ENCODE measurements at places on chromosomes 1 and 21. TPM values are rescaled to one million over a fixed set of nuclear protein-coding genes. Genes with fewer than 3 reads are reported as not detected.

DNA sequence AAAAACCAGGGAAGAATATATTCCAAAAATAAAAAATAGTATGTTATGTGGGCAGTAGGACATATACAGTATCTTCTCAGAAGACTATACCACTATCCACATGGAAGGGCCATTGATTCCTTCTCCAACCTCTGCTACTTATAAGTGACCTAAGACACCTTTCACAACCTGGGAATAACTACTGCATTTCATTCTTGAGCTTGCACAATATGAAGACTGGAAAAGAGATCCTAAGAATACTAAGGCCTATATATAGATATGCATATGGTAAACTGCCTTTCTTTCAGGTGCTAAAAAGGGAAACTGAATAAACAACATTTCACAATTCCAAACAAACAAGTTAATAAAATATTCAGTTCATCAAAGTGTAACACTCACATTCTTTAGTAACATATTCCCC is 32.0 kb upstream of the SDC3 start:
- no peak for DNase-seq

DNA sequence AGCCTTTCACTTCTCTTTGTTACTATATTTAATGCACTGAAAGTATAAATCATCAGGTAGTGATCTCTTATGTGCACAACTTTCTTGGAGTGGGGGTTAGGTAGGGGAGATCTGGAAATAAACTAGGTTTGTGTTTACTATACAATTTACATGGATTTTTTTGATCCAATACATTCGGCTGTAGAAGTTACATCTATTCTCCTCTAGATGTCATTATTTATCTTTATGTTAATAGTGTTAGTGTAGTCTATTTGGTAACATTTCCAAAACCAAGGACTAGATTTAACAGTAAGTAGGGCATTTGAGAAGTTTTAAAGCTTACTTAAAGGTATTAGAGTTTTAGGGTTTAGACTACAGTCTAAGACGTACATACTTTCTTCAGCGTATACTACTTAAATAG is 5.4 kb downstream of the VPS45 start:
- DNase-seq: no peak

- no peak for DNase-seq
These were observed 20.0 kb upstream of the PDZK1IP1 start for GRCh38 chr1:47209725-47210325.

DNA sequence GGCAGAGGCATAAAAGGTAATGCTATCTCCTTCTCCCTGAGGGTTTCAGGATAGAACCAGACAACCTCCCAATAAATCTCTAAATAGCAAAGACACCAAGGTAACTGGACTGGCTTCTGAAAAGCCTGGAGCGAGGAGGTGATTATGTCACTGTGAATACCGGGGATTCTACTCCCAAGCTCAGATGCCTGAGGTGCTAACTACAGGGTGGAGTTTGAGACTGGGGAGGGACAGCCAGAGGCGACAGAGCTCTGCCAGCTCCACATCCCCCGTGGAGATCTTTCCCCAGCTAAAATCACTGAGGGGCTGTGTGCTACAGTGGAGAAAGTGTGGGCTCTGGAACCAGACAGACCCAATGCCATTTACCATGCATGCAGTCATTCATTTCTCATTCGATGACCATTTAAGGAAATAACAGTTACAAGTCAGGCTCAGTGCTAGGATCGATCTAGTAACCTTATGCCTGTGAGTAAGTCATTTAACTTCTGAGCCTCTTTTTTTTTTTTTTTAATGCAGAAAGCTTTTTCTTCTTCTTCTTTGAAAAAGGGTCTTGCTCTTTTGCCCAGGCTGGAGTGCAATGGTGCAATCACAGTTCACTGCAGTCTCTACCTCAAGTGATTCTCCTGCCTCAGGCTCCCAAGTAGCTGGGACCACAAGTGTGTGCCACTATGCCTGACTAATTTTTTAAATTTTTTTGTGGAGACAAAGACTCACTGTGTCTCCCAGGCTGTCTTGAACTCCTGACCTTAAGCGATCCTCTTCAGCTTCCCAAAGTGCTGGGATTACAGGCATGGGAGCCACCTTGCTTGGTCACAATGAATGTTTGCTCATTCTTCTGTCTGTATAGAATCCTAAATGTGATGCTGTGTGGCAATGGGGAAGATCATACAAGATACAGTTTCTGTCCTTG is 8.1 kb upstream of the SLC45A3 start:
- DNase-seq: no peak

- DNase-seq: peak; percentile 60
These were observed 191.8 kb downstream of the LYPLAL1 start for GRCh38 chr1:219365451-219365850.

DNA sequence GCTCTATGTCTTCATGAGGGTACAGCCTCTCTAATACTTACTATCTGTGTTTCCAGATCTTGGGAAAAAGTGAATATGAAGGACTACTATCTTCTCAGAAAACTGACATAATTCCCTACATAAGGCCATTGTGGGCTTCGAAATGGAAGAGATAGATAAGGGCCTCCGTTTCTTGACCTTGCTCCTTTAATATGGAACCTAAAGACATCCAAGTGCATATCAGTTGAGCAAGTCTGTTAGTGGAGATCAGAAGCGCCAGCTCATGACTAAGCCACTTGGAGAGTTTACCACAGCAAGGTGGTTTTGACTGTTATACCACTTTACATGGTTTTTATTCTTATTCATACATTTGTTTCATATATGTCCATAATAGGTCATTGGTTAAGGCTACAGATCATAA is 35.3 kb upstream of the FCER1A start:
- no peak for DNase-seq

DNA sequence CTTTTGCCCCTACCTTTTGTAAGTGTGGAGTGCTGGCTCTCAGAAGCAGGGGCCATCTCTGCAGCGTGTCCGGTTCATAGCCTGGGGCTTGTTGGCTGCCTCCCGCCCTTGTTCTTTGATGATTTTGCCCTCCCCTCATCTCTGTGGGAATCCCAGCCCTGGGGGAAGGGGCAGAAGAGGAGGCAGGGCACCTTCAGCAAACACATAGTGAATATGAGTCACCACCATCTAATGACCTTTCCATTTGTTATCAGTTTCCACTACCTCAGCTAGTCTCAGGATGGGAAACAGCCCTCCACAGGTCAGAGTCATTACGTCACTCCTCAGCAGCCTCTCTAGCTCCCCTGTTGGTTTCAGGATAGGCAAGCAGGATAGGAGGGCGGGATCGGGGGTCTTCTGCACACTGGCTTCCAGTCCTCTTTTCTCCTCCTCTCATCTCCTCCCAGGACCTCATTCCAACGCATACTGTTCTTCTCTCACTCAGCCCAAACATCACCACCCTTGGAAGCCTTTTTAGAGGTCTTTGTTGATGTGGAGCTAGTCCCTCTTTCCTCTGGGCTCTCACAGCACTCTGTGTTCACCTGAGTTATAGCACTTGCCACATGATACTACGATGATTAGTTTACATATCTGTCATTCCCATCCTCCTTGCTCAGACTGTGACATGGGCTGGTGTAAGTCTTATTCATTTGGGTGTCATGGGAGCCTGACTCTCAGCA is 15.8 kb downstream of the GADD45A start:
- no peak for DNase-seq

- no peak for DNase-seq
These were observed 52.0 kb upstream of the EFHD2 start for GRCh38 chr1:15357612-15358207.

DNA sequence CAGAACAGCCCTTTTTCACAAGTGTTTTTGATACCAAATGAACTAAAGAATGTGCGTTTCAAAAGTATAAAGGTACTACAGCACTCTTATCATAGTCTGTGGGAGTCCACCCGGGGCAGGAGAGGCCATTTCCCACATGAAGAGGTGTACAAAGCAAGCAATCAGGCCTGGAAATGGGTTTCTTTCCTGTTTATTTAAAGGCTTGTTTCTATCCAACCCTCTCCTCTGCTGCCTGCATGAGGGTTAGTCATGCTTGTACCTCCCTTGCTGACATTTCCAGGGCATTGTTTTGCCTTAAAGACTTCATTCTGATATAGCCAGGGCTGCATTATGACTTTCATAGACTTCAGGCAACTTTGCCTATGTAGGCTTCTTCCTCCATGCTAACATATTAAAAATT is 11.6 kb downstream of the SELP start:
- no peak for DNase-seq

- no peak for DNase-seq
These were observed 14.0 kb upstream of the SLC9C2 start for GRCh38 chr1:173616859-173617258.

DNA sequence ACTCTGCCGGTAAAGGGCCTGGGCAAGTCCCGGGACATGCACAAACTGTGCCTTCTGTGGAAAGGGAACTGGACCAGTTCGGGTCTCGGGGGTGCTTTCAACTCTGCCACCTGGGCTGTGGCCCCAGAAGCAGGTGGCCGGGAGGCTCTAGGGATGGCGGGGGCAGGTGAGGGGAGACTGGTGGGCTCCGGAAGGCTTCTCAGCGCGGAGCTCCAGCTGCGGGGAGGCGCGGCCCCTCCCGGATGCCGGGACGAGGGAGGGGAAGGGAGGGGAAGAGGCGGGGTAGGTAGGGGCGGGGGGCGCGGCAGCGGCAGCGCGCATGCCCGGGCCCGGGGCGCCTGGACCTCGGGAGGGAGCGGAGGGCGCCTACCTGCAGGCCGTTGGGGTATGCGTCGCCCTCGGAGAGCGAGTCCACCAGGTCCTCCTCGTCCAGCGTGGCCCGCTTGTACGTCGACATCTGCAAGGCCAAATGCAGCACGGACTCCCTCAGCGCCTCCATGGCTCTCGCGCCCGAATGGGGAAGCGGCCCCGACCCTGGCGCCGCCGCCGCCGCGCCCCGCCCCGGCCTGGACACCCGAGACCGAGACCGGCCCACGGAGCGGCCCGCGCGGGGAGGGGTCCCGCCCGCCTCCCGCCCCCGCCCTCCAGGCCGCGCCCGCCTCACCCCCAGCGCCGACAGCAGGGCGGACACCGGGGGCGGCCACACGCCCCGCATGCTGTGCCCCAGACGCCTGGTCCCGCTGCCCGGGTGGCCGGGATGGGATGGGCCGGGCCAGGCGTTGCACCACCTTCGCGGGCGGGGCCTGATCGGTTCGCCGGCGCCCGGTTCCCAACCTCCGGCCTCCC is at the start of gene ECE1:
Gene ECE1, minus strand, starts transcription at position 764 of the 846 bp plus-strand sequence. Its CDS starts 49 bp downstream, at position 715.
- DNase-seq: peak; percentile 15

PCSK9 gene
- 11.1 TPM for total RNA-seq

UBL4B gene
- 0.20 TPM for total RNA-seq

ACTN2 gene
- total RNA-seq: 111 TPM

NOS1AP gene
- 2.1 TPM for total RNA-seq

PCP4L1 gene
- total RNA-seq: 1.8 TPM

S100A9 gene
- 1,024 TPM for total RNA-seq

ZNF683 gene
- total RNA-seq: not detected

COL11A1 gene
- 24.6 TPM for total RNA-seq

TEX35 gene
- 0.10 TPM for total RNA-seq

All from skin of body (tissue), 3 donors.